GM10248 (cell line): ENCODE measurements at places on chromosomes 12 and 14.

DNA sequence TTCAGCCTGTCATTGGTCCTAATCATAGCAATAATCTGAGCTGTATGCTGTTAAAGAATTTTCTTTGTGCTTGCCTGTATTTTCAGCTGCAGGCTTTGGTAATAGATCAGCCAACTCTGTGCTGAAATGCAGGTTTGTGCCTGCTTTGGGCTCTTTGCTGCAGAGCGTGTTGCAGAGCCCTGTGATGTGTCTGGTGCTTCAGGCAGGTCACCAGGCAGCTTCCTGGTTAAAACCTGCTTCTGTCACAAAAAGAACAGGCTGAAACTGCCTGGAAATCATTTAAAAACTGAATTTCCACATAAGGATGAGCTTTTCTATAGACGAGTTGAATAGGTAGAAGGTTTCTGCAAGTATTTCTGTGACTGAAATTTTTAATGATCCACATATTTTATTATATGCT is 3.1 kb downstream of the DIP2B start:
- no peak for DNase-seq

DNA sequence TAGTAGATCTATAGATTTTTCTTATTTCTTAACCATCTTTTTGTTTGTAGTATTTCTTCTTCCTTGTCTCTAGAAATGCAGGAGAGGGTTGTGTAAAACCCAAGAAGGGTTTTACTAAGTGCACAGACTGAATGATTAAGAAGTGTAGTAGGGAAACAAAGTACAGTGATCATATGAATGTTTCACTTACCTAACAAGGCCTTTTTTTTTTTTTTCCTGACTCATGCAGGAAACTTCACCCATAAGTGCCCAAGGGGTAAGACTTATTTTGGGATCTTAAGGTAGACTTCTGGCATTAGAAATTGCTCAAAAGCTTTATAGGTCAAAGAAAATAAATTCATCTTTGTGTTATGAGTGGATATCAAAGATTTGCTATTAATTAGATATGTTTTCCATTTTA is 10.2 kb downstream of the SCN8A start:
- DNase-seq: no peak

DNA sequence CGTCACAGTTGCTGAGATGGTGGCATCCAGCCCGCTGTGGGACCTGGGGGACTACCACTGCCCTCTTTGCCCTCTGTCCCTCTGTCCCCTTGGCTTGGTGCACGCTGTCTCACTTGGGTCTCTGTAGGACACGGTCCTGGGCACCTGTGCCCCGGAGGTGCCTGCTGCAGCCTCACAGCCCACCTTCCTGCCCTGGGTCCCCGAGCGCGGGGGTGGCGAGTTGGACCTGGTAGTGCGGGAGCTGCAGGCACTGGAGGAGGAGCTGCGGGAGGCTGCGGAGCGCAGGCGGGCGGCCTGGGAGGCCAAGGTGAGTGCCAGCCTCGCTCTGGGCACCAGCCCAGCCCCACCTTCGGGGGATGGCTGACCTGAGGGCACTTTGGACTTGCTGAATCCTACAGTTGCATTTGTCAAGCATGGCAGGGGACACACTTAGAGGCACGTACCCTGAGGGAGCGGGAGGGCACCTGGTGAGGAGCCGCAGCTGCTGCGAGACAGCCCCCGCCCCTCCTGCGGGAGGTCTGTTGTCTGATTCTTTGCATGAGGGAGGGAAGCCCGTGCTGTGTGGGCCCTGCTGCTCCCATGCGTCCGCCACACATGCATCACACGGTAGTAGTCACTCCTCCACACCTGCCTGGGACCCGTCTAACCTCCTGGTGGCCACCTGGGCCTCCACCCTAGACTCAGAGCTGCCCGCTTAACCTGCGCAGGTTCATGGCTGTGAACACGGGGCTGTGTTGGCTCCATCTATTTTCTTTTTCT is 6.8 kb downstream of the TEDC1 start:
- no peak for DNase-seq

DNA sequence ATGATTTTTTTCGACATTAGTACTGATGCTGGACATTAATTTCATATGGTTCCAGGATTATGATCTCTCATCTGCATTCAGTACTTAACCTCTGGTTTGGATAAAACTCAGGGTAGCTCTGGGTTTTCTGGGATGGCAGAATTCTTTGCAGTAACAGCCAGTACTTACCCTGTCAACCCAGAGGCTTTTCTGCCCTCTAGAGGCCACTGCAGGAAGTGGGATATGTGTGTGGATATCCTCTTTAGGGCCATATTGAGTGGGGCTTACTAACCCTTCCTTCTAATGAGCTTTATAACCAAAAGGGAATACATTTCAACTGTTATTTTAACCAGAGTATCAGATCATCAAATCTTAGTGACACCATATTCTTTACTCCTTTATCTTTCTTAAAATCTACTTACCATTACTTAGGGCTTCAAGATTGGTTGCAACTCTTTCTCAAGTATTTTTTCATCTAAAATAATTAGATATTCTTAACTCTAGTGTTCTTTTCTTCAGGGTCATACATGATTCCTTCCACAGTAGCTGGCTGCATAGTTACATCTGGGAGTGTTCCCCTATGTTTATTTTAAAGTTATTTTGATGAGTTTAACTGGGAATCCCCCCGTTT is 488.0 kb upstream of the STXBP6 start:
- DNase-seq: no peak

DNA sequence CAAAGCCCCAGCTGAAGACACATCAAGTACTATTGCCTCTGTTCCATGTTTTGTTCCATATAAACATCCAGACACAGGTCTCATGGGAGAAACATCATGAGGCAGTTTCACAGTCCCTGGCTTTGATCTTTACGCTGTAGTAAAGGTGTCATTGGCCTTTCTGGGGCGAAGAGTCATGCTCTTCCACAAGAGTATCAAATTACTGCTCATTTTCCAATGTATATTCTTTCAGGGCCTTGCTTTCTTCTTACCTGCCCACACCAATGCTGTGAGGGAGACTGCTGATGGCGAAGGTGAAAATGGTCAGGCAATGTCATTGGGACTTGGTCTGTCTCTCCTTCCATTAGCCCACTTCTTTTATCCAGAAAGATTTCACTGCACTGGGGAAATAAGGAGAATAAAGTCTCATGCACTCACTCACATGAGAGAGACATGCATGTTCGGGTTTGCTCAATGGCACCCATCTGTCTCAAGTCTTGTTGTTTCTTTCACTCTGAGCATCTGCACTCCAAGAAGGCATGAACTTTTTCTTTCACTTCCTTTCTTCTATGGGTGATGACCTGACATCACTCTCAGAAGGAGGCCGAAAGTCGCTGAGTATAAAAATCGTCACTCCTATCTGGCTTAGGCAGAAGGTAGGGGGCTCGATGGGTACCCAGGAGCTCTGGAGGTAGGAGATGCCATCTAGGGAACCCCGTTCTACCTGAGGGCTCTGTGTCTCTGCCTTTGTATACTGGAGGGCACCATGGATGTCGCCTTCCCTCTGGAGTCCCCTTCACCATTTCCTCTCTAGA is 1.3 kb upstream of the JDP2 start:
- DNase-seq: peak; percentile 81

GRCh38 chr12:32897281-32897610 is 669 bp upstream of the PKP2 start:
- DNase-seq: no peak

- no peak for DNase-seq
Measured at GRCh38 chr14:100965296-100965695, 61.8 kb upstream of the RTL1 start.

GRCh38 chr12:95185072-95185471 is 32.2 kb downstream of the FGD6 start:
- no peak for DNase-seq

DNA sequence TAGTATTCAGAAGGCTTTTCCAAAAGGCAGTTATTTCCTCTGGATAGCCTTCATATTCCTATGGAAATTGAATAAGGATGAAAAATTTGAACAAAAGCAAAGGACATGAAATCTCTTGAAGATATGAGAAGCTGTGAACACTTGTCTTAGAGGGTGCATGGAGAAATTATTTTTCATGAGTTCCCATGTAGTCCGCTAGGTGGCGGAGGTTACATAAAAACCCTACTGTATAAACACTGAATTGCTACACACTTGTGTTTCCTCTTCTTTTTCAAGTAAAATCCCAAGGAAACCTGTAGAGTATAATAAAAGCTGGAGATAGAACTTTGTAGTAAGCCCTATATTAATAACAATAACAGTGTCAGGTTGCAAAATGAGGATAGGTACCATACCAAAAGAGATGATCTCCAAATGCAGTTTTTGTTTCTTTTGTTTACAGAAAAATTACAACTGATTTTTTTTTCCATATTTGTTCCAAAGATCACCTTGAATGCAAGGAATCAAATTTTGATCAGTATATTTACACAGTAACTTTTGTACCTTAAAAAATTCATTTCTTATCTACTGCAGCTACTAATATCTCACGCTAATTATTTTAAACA is 37.8 kb upstream of the OR4E1 start:
- DNase-seq: peak; percentile 52

- DNase-seq: no peak
Measured at GRCh38 chr12:27924350-27925135, 48.0 kb downstream of the PTHLH start.

- no peak for DNase-seq
Measured at GRCh38 chr12:618605-619004, 44.6 kb downstream of the NINJ2 start.

DNA sequence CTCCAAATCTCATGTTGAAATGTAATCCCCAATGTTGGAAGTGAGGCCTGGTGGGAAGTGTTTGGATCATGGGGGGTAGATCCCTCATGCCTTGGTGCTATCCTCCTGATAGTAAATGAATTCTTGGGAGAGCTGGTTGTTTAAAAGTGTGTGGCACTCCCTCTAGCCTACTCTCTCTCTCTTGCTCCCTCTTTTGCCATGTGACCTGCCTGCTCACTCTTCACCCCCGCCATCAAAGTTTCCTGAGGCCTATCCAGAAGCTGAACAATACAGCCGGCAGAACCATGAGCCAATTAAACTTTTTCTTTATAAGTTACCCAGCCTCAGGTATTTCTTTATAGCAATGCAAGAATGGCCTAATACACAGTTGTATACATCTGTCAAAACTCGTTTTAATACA is 62.5 kb downstream of the BCL2L14 start:
- DNase-seq: no peak

DNA sequence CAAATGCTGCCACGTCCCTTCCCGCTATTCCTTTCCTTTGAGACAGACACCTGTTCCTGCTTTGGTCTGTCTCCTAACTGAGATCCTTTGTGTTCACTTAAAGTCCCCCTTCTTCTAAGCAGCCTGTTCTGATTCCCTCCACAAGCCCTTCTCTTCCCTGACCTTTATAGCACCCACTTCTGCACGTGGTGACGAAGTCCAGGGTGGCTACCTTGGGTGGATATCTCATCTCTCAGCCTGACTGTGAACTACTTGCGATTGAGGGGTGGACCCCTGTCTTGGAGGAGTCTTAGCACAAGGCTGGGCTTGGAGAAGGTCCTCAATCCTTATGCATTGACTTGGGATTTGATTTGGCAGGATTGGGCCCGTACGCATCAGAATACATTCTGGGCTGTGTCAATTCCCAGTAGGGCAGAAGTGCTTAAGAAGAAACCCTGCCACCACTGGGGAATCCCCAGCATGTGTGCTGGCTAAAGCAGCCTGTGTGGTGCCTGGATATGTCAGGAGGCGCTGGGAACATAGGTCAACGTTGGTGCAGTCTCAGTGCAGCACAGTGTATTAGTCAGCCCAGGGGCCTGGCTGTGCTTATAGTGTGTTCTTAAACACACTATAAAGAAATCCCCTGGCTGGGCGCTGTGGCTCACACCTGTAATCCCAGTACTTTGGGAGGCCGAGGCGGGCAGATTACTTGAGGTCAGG is 23.6 kb downstream of the KRT80 start:
- no peak for DNase-seq
